ENCODE measurements at places on chromosomes 2 and 18.
A peak's percentile ranks its signal among the peaks of the same experiment; 100 is the strongest.

- peak; percentile 60 for DNase-seq
Measured at GRCh38 chr2:46350029-46350689, 53.0 kb downstream of the EPAS1 start.

- peak; percentile 76 for DNase-seq
Measured at GRCh38 chr2:168118733-168119514, 128.5 kb downstream of the STK39 start.

DNA sequence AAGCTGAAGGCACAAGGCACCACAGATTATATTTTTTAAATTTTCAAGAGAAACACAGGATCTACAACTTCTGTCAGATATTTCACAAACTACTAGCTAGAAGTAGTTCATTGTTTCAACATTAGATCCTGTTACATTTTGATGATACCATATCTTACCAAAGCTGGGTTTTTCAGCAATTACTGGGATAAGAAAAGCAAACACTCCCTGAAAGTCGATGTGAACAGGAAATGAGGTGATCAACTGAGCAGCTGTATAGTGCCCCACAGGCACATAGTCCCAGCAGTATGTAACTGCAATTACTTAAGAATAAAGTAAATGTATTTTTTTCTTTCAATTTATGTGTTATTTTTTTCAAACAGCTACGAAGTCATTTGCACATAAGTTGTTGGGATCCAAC is 103.5 kb downstream of the DNER start:
- no peak for DNase-seq

DNA sequence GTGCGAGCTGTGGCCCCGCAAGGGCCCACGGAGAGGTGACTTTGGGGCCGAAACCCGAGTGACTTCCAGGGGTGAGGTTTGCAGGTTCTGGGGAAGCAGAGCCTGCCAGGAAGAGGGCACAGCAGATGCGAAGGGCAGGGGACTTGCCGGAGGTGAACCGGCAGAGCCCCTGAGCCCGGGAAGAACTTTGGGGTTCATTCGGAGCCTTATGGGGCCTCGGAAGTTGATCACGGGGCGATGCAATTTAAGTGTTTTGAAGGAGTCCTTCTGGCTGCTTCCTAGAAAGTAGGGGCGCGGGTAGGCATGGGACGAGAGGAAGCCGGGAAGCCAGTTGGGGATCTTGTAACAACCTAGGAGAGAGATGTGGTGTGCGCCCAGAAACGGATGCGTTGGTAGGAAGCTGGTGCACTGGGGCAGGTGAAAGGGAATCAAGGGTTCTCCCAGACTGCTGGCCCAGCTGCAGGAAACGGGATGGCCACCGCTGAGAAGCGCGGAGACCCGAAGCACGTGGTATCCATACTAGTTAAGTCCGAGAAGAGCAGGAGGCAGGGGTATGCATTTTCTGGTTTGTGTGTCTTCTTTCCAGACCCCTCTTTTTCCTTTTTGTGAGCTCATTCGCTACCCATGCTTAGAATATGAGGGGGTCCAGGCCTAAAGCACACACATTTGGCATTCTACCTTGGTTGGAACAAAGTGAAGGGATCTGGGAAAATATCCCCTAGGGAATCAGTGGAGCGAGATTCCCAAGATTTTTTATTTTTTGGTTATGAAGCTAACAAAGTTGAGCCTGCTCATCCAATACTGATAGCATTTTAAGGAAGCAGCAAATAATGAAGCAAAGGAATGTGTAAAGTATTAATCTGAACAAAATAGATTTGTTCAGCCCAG is 758 bp downstream of the SCLY start:
- peak; percentile 28 for DNase-seq

GRCh38 chr2:84301717-84302116 is 157.4 kb downstream of the SUCLG1 start:
- no peak for DNase-seq

- DNase-seq = peak; percentile 78
Measured at GRCh38 chr2:127674241-127675209, 805 bp downstream of the LIMS2 start.

DNA sequence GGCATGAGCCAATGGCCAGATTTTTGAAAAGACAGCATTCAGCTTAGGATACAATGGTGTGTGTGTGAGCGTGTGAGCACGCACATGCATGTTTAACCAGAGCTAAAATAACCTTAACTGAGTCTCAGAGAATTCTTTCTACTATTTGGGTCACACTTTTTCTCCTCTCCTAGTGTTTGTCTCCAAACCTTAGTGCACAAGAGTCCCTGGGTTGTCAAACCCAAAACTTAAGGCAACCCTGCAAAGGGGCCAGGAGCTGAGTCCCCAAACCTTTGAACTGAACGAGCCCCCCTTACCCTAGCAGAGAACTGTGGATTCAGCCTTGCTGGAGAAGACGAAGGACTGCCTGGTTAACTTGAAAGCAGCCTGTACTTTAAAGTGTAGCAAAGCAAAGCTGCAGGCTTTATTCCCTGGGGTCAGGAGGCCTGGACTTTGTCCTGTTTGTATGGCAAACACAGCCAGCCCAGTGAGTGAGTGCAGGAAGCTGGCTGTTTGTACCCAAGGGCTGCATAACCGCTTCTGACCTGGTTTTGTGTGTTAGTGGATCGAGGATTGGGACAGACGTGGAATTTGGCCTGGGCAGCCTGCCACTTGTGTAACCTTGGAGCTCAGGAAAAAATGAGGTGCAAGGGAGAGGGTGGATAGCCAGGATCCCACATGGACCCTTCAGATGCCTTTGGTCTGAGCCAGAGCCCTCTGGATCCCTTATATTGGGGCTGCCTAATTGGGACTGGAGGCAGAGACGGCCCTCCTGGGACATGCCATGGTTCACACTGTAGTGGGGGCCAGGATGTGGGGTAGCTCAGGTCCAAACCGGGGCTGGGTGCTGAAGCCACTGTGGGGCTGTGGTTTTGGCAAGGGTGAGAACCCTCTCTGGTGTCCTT is 6.4 kb upstream of the PSMD1 start:
- DNase-seq = no peak

GRCh38 chr2:111194835-111195621 is 74.3 kb downstream of the BCL2L11 start:
- no peak for DNase-seq

DNA sequence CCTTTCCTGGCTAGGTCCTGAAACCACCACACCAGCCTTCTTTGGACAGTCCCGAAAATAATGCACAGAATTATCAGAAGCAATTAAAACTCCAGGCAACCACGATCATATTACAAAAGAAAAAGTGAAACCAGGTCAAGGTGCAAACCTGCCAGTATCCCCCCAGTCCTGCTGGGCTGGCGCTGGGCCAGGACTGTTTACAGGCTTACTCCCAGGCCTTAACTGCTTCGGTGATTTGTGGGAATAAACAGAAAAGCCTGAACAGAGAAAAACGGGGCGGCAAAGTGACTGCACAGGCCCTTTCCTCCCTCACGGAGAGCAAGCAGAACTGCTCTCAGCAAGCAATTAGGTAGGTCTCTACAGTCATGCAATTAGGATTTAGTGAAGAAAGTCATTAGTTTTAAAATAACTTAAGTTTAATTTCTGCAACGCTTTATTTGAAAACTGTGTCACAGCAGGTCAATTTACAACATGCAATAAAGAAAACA is 1.3 kb downstream of the HDAC4 start:
- no peak for DNase-seq

DNA sequence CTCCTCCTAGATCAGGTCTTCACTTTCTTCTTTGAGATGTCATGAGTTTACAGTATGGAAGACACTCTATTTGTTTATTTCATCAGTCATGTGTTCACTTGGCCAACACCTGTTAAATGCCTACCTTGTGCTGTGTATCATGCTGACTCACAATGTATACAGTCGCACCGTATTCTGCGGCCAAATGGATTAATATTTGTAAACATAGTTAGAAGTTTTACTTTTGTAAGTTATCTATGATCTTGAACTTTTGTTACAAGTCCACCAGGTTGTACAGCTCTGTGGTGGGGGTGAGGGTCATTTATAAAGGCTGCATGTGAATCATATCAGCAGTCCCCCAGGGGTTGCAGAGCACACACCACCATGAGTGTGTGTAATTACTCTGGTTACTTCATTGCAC is 408.7 kb upstream of the NRP2 start:
- no peak for DNase-seq

DNA sequence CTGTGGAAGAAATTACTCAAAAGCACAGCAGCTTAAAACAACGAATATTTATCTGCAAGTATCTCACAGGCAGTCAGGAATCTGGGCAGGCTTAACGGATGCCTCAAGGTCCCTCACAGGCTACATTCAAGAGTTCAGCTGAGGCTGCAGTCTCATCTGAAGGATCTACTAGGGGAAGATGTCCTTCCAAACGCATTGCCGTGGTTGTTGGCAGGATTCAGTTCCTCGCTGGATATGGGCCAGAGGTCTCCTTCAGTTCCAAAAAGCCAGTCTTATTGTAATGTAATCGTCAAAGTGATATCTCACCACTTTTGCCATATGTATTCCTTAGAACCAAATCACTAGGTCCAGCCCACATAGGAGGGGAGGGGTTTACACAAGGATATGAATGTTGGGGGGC is 98.2 kb upstream of the EPAS1 start:
- DNase-seq = no peak

GRCh38 chr2:101508636-101509035 is 33.7 kb upstream of the RFX8 start:
- DNase-seq = no peak

DNA sequence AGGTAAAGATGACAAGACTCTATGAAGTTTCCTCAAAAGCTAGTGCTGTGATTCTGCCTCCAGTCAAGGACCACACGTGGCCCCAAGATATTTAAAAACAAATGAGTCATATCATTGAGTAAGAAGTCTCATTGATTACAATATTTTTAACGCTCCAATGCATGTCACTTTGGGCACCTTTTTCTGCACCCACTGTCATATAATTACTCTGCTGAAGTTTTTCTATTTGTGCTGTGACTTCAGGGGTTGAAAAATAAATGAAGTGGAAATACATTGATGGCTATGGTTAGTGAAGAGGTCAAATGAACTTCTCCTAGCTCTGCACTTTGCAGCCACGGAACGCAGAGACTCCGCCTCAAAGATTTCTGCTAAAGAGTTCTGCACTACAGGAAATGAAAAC is 344.3 kb upstream of the KYNU start:
- DNase-seq = no peak

DNA sequence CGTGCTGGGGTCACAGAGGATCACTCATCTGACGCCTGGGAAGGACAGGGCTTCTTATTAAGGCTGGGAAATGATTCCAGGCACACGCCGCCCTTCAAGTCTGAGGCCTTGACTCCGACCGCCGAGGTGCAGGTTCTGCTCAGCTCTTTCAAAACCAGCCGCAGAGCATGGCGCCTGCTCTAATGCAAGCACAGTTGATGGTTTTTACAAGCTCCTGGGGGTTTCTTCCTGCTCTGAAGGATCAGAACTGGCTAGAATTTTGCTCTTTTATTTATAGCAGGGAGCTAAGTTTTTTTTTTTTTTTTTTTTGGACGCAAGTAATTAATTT is 32.0 kb downstream of the CDCA7 start:
- no peak for DNase-seq

DNA sequence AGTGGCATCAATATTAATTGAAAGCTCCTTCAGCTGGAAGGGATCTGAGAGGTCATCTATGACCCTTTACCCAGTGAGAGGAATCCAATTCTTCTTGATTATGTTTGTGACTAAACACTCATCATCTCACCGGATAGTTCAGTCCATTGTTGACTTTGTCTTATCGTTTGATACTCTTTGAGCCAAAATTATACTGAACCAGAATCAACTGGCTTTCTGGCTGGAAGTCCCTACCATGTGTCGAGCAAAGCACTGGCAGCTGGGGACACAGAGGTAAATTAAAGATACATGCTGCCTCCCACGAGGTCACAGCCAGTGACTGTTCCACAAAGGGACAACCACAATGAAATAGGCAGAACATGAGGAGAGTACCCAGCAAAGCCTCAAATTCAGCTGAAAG is 91.4 kb upstream of the FHL2 start:
- DNase-seq = no peak

- DNase-seq = no peak
Measured at GRCh38 chr2:160751021-160751420, 257.4 kb upstream of the RBMS1 start.

DNA sequence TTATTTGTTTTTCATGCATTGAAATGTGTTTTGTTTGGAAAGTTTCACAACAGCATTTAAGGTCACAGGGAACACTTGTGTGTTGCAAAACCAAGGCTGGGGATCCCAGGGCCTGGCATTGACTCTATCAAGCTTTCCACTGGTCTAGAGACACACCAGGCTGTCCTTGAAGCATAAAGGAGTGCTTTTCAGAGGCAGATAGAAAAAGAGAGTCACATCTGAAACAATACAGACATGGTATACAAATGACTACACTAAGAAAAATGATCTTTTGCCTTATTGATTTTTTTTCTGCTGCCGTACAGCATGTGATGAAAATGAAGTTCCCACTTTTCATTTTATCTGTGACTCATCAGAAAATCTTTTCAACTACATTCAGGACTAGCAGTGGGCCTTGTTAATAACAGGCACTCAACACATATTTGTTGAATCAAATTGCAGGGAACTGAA is 61.9 kb upstream of the ZCCHC2 start:
- no peak for DNase-seq

DNA sequence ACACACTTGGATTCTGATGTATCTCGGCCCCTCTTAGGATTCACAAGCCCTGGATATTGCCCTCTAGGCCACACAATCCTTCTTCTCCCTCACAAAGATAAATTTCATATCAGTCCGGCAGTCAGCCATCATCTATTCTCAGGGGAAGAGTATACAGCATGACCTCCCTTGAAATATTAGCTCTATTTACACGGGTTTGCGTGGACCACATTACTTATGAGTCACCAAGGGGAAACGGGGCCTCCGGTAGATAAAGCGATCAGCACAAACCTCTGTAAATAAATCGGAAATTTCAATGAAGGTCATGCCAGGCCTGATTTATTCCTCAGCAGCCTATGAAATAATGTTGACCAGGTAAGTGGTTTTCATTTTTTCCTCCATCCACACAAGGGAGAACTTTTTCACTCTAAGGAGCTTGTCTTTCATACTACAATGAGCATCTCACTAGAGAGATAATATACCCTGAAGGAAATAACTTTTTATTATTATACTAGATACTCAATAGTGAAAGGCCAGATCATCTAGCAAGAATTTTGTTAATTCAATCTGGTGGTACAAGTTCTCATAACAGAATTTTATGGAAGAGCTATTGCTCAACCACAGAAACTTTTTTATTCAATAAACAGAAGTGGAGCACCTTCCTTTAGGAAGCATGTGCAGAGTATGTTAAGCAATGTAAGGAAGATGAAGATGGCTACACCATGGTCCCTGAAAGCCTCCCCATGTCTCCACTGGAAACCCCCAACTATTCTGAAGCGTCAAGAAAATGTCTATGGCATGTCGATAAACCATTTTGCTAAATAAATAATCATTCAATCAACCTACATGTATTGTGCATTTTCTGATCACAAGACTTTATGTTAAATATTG is 125.2 kb upstream of the PIK3C3 start:
- DNase-seq = no peak

- no peak for DNase-seq
Measured at GRCh38 chr2:45045706-45046105, 36.5 kb upstream of the SIX2 start.

All from kidney capillary endothelial cell (primary cell).